Activated naive CD8-positive, alpha-beta T cell treated with anti-CD3 and anti-CD28 coated beads, Interleukin-2, amount 50 U/mL, for 24 hours (primary cell): ENCODE measurements at places on chromosomes 4 and X.

GRCh38 chr4:55859711-55860110 is 6.3 kb downstream of the EXOC1 start:
- no peak for DNase-seq
- H3K27me3 ChIP-seq, result no peaks in the 10 kb centered on the region
- H3K36me3 ChIP-seq, result peaks cover 33% of the 10 kb centered on the region
- no peak overlapping the region for H3K4me3 ChIP-seq

GRCh38 chr4:20512033-20512792 is 188.0 kb upstream of the PACRGL start:
- no peaks in the 10 kb centered on the region for H3K36me3 ChIP-seq
- H3K4me1 ChIP-seq, result no peaks in the 10 kb centered on the region
- no peaks in the 10 kb centered on the region for H3K27me3 ChIP-seq
- H3K4me3 ChIP-seq, result no peak overlapping the region

DNA sequence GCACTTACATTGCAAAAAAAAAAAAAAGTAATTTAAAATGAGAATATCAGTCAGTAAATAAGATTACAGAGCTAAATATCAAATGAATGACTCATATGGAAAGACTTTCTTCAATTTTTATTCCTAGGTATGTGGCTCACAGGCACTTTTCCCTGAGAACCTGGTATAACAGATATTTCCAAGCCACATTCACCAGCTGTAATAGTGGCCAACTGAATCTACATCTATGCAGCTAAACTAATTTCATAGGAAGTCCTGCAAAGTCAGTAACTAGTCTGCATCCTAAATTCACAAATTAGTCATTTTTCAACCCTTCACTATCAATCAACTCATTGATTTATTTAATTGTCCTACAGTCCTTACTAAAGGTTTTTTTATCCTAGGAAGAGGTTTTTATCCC is 5.6 kb downstream of the PDE5A start:
- H3K27ac ChIP-seq, result no peak overlapping the region
- no peaks in the 10 kb centered on the region for H3K36me3 ChIP-seq
- H3K4me1 ChIP-seq, result peaks cover 10% of the 10 kb centered on the region
- peaks cover 26% of the 10 kb centered on the region for H3K27me3 ChIP-seq
- no peak for DNase-seq

- DNase-seq, result no peak
- no peak overlapping the region for H3K4me3 ChIP-seq
- no peak overlapping the region for H3K27ac ChIP-seq
- no peaks in the 10 kb centered on the region for H3K4me1 ChIP-seq
These were observed 46.8 kb downstream of the VEGFC start for GRCh38 chr4:176745902-176746301.

DNA sequence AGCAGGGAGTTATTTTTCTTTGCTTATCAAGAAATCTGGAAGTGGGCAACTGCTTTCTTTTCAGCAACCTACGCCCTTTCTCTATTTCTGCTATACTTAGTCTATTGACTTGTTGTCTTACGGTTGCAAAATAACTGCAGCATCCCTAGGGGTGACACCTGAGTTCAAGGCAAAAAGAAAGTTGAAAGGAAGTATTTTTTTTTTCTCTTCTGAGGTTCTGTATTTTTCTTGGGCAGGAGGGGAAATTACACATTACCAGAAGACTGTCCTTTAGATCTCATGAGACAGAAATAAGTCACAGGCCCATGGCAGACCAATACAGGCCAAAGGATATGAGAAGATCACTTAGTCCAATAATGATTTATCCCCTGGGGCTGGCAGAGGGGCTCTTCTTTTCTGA is 204.7 kb upstream of the CASK start:
- no peaks in the 10 kb centered on the region for H3K27me3 ChIP-seq
- peak overlapping the region; percentile 46 for H3K27ac ChIP-seq
- H3K4me1 ChIP-seq, result peaks cover 46% of the 10 kb centered on the region
- DNase-seq, result no peak

GRCh38 chrX:49042581-49043219 is 457 bp downstream of the TFE3 start:
- H3K36me3 ChIP-seq, result peaks cover 9% of the 10 kb centered on the region
- peak overlapping the region; percentile 89 for H3K4me3 ChIP-seq
- no peak for DNase-seq
- H3K4me1 ChIP-seq, result peaks cover 32% of the 10 kb centered on the region

GRCh38 chrX:41435708-41436107 is 11.4 kb upstream of the NYX start:
- no peaks in the 10 kb centered on the region for H3K4me1 ChIP-seq
- H3K27ac ChIP-seq, result no peak overlapping the region
- H3K36me3 ChIP-seq, result no peaks in the 10 kb centered on the region
- no peak for DNase-seq

DNA sequence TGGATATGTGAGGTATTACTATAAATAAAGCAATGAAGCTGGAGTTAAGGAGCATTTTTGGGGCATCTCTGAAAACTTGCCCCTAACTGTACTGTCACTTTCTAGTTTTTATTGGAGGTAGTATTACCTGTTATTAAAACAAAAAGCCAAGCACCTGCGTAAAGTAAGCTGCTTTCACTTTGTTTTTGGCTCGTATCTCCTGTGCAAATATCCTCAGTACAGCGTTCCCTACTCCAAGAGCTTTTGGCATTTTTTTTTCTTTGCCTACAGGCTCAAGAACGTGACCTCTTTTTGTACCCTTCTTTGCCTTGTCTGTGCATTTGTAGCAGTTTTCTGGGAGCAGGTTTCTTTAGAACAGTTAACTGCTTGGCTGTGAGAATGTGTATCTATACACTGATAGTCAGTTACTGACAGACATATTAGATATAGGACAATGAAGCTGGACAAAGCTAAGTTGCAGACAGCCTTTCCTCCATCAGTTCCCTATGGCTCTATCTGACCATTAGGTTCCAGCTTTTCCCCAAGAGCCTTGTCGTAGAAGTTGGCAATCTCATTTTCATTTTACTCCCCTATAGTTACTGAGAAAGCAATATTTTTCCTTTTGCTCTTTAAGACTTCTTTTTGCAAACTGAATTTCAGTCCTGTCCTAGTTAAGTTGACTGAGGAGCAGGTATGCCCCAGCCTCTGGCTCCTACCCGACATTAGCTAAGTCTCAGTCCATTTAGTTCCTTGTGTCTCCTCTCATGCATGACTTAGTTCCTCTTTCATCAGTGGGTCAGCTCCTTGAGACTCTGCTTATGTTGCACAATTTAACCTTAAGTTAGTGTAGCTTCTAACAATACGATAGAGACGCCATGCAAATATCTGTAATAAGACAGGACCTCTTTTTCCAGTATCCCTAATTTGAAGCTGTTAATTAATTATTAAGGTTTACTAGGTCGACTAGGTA is 71.5 kb upstream of the HPRT1 start:
- no peak for DNase-seq
- no peak overlapping the region for H3K4me3 ChIP-seq
- peaks cover 1% of the 10 kb centered on the region for H3K4me1 ChIP-seq
- H3K27me3 ChIP-seq, result no peaks in the 10 kb centered on the region
- H3K27ac ChIP-seq, result no peak overlapping the region

DNA sequence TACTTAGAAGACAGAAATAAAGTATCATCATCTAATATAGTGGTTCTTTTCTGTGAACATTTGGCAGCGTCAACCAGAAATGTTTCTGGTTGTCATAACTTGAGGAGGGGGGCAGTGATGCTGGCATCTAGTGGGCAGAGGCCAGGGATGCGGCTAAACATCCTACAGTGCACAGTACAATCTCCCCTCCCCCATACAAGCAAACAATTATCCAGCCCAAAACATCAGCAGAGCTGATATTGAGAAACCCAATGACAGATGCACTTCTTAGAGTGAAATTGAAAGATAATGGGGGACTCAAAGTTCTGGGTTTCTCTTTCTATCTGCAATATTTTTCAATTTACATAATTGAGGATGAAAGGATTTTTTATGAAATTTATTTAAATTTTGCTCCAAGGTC is 1.9 kb upstream of the EIF1AX start:
- DNase-seq, result no peak
- peaks cover 39% of the 10 kb centered on the region for H3K4me1 ChIP-seq
- peaks cover 18% of the 10 kb centered on the region for H3K36me3 ChIP-seq
- no peak overlapping the region for H3K4me3 ChIP-seq
- no peaks in the 10 kb centered on the region for H3K27me3 ChIP-seq

- peak overlapping the region; percentile 57 for H3K27ac ChIP-seq
- H3K4me3 ChIP-seq, result no peak overlapping the region
- DNase-seq, result no peak
These were observed 36.4 kb downstream of the TMEM154 start for GRCh38 chr4:152643153-152644035.

DNA sequence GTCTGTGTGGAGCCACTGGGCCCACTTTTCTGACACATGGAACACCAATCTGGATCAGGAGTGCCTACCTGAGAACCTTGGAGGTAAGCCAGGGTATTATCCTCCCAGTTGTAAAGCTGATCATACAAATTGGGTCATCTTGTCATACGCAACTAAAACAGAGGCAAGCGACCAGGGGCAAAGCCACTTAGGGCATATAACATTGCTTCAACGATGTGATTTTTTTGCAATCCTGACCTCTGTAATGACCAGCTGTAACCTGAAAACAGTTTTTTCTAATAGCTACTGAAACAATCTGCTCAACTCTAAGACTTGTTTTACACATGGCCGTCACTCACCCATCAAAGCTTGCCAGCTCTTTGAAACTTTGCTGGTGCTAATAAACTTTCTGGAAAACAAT is 261.5 kb upstream of the AGTR2 start:
- H3K4me3 ChIP-seq, result no peak overlapping the region
- peaks cover 3% of the 10 kb centered on the region for H3K4me1 ChIP-seq
- DNase-seq, result no peak
- H3K27ac ChIP-seq, result no peak overlapping the region

DNA sequence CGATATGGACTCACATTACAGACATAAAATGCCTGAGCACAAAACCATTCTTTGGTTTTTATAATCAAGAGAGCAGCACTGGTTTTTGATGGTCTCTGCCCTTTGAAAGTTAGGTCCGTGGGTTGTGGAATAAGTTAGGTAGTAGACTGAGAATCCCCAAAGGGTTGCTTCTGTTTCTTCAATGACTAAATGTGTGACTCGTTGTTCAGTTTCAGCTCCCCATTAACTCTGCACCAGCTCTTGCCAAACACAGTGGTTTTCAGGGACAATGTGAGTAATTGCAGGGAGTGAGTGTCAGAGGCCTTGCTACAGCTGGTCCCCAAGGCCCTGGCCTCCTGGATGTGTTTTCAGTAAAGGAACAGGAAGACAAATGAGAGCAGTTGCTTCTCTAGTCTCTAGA is 24.8 kb downstream of the SMIM20 start:
- peaks cover 32% of the 10 kb centered on the region for H3K4me1 ChIP-seq
- peaks cover 9% of the 10 kb centered on the region for H3K27me3 ChIP-seq
- H3K36me3 ChIP-seq, result peaks cover 3% of the 10 kb centered on the region
- peak; percentile 47 for DNase-seq

GRCh38 chrX:4570151-4570550 is 856.7 kb upstream of the PRKX start:
- H3K36me3 ChIP-seq, result no peaks in the 10 kb centered on the region
- no peak for DNase-seq
- H3K4me3 ChIP-seq, result no peak overlapping the region
- no peak overlapping the region for H3K27ac ChIP-seq

GRCh38 chr4:139676365-139676764 is 10.7 kb downstream of the MGST2 start:
- no peak for DNase-seq
- no peaks in the 10 kb centered on the region for H3K27me3 ChIP-seq
- no peaks in the 10 kb centered on the region for H3K4me1 ChIP-seq

DNA sequence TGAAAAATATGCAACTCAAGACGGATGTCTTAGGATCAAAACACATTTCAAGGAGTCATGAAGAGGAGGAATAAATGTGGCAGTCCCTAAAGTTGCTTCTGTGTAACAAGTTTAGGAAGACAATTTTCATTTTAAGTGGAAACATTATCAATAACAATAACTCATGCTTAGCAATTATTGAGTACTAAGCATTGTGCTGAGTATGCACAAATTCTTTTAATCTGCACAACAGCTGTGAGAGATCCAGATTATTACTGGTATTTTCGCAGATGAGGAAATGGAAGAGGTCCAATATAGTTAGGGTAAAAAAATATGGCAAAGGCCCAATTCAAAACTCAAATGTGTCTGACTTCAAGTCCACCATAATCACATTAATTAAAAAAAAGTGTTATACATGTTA is 2.9 kb upstream of the TEX13B start:
- H3K27ac ChIP-seq, result no peak overlapping the region
- H3K4me1 ChIP-seq, result no peaks in the 10 kb centered on the region
- no peak overlapping the region for H3K4me3 ChIP-seq

DNA sequence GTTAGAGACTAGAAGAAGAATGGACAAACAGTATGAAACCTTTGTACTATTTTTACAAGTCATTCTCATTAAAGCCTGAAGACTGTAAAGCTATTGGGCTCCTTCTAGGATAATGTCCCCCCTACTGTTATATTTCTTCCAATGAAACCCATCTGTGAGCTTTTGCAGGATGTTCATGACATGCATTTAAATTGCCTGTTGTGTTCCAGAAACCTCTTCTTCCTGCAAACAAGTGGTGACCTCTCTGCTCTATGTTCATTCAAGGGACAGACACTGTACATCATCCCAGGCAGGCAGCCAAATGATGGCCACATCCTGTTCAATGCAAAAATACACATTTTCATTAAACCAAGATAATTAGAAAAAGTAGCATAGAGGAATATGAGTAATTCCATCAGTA is 128.0 kb downstream of the C4orf33 start:
- H3K4me3 ChIP-seq, result no peak overlapping the region
- no peak for DNase-seq

DNA sequence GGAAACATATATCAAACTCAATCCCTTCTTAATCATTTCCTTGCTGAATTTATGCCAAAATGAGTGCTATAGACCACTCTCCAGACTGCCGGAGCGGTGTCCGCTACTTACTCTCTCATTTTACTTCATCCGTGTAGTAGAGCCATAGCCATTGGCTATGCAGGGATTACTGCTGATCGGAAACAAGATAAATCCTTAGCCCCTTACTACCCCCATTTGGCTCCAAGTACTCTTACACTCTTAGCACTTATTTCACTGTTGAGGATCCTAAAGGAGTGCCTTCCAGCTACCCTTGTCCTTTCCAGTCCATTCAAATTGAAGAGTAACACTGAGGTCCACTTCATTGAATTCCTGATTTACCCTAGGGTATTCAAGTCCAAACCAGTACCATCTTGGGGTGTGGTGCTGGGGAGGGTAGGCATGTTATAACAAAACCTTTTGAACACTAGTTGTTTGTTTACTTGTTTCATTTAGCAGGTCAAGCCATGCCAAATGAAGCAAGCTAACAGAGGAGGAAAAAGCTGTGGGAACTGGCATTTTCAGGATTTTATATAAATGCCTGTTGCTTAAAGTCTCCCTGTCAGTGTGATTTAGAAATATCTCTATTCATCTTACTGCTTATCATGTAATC is 715.1 kb downstream of the FSTL5 start:
- H3K36me3 ChIP-seq, result no peaks in the 10 kb centered on the region
- no peak for DNase-seq
- H3K27ac ChIP-seq, result no peak overlapping the region
